ENCODE measurements at places on chromosomes 7 and 10.

DNA sequence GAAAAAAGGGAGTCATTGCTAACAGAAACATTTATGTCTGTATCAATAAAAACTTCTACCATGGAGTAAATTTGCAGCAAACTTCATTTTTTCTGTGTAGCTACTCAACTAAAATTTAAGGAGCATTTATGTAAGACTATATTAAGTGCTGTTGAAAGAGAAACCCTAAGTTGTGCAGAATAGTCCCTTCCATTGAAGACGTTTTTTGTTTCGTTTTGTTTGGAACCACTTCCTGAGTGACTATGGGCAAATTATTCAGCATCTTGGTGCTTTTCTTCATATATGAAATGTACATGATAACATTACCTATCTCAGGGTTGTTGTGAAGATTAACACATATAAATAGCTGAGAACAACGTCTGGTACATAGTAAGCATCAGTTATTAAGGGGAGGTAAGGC is 24.3 kb downstream of the SEM1 start:
- peaks cover 5% of the 10 kb centered on the region for H3K36me3 ChIP-seq
- H3K4me3 ChIP-seq, result no peak overlapping the region
- H3K27ac ChIP-seq, result no peak overlapping the region
- DNase-seq, result no peak

GRCh38 chr10:111748184-111748583 is 435.4 kb downstream of the GPAM start:
- no peak overlapping the region for H3K27ac ChIP-seq
- no peaks in the 10 kb centered on the region for H3K36me3 ChIP-seq
- no peak overlapping the region for H3K4me3 ChIP-seq
- H3K27me3 ChIP-seq, result no peaks in the 10 kb centered on the region
- no peaks in the 10 kb centered on the region for H3K4me1 ChIP-seq
- no peak for DNase-seq

- no peaks in the 10 kb centered on the region for H3K27me3 ChIP-seq
- no peak overlapping the region for H3K4me3 ChIP-seq
Measured at GRCh38 chr10:7525314-7526016, 114.6 kb upstream of the SFMBT2 start.

GRCh38 chr10:44039599-44039998 is 345.3 kb downstream of the CXCL12 start:
- no peak overlapping the region for H3K27ac ChIP-seq
- H3K4me1 ChIP-seq, result no peaks in the 10 kb centered on the region
- H3K27me3 ChIP-seq, result no peaks in the 10 kb centered on the region
- no peak overlapping the region for H3K4me3 ChIP-seq

- H3K4me1 ChIP-seq, result no peaks in the 10 kb centered on the region
- H3K4me3 ChIP-seq, result no peak overlapping the region
Measured at GRCh38 chr10:60427709-60428386, 38.2 kb upstream of the ANK3 start.

GRCh38 chr10:9608602-9609001 is 1409.1 kb upstream of the CELF2 start:
- DNase-seq, result no peak
- H3K4me1 ChIP-seq, result no peaks in the 10 kb centered on the region
- no peak overlapping the region for H3K27ac ChIP-seq
- no peak overlapping the region for H3K4me3 ChIP-seq
- no peaks in the 10 kb centered on the region for H3K36me3 ChIP-seq

DNA sequence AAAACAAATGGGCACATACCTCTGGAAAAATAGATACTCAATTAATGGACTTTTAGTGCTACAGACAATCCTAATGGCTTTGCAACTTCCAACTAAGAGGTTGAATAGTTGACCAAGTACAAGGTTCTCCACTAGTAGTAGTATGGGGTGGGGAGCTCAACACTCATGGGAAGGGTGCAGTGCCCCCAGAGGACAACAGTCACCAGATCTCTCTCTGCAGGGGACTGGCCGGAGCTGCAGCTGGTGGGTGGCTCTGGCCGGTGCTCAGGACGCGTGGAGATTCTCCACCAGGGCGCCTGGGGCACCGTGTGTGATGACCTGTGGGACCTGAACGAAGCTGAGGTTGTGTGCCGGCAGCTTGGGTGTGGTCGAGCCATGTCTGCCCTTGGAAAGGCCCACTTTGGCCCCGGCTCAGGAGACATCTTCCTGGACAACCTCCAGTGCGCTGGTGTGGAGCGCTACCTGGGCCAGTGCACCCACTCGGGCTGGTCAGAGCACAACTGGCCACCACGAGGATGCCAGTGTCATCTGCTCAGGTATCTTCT is 68.1 kb downstream of the CUZD1 start:
- no peak overlapping the region for H3K27ac ChIP-seq
- DNase-seq, result no peak
- no peak overlapping the region for H3K4me3 ChIP-seq
- no peaks in the 10 kb centered on the region for H3K36me3 ChIP-seq
- no peaks in the 10 kb centered on the region for H3K27me3 ChIP-seq

- H3K36me3 ChIP-seq, result no peaks in the 10 kb centered on the region
- H3K27me3 ChIP-seq, result no peaks in the 10 kb centered on the region
- H3K27ac ChIP-seq, result no peak overlapping the region
- DNase-seq, result no peak
Measured at GRCh38 chr7:67523713-67524112, 527.1 kb downstream of the TYW1 start.

DNA sequence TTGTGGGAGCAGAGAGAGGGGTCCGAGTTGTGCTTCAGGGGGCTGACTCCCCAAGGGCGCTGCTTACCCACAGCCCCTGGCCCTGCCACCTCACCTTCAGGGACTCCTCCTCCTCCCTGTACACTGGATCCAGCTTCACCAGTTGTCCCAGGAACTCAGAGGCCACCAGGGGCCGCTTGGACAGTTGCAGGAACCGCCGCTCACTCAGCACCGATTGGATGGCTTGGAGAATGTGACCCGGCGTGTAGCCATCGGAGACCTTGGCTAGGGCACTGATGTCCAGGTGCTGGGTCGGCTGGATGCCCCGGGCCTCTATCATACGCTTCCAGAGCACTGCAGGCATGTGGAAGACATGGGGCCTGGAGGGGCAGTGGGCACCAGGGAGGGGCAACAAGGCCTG is 4.5 kb upstream of the ASB10 start:
- H3K27ac ChIP-seq, result no peak overlapping the region
- H3K27me3 ChIP-seq, result peaks cover 41% of the 10 kb centered on the region
- H3K4me3 ChIP-seq, result no peak overlapping the region

GRCh38 chr7:116293139-116293538 is 82.8 kb downstream of the TES start:
- DNase-seq, result no peak
- no peaks in the 10 kb centered on the region for H3K27me3 ChIP-seq
- H3K4me3 ChIP-seq, result no peak overlapping the region

- H3K4me3 ChIP-seq, result no peak overlapping the region
- H3K27me3 ChIP-seq, result no peaks in the 10 kb centered on the region
- H3K36me3 ChIP-seq, result peaks cover 8% of the 10 kb centered on the region
- H3K27ac ChIP-seq, result no peak overlapping the region
- no peak for DNase-seq
- H3K4me1 ChIP-seq, result peaks cover 4% of the 10 kb centered on the region
Measured at GRCh38 chr7:821688-822087, 10.6 kb upstream of the SUN1 start.
